ENCODE measurements at places on chromosomes 1 and 21.

DNA sequence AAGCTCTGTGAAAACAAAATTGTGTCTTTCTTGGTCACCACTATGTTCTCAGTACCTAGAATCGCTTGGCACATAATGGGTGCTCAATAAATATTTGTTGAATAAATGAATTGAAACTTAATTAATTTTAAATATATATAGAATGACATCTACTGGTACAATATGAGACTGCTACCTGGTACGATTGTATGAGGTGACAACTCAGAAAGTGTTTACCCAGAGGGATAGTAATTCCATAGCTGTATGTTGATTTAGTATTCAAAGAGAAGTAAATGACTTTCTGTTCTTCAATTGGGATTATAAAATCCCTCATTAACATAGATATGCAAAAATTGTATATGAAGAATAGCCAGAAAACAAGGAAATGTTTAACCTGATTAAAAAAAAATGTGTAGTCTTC, 128.7 kb downstream of the RPS6KC1 start:
- no peak for DNase-seq

GRCh38 chr1:168291222-168291837, 10.7 kb downstream of the TBX19 start:
- DNase-seq, result no peak

DNA sequence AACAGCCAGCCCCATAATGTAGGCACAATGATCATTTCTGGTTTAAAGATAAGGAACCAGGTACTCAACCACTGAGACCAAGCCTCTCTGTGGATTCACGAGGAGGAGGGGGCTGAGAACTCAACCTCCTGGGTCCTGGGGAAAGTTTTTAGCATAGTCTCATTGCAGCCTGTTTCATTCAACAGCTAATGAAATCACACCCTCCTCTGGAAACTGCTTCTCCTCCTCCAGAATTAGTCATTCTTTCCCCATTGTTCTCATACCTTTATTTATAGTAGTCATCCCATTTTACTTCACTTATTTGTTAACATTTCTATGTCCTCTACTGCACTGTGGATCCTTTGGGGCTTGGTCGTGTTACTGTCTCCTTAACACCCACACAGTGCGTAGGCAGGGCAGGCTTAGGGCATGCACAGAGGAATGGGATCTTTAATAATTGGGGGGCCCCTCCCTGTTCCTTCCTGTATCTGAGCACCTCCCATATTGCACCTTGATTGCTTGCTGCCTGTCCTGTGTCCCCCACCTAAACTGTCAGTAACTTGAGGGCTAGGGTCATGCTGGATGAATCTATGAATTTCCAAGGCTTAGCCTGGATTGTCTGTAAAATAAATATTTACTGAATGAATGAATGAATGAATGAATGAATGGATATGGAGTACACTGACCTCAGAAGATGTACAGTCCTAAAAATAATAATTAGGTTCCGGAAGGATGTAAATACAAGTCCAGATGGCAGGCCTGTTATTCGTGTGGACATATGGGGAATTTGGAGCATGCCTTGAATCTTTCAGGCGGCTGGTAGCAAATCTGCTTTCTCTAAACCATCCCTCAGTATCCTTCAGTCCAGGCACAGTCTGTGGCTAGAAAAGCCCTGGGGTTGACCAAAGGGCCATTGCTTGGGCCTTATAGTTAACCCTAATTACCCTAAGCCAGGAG, 153.8 kb upstream of the HMGB4 start:
- DNase-seq, result no peak

GRCh38 chr1:8684590-8684989, 132.8 kb downstream of the RERE start:
- no peak for DNase-seq

DNA sequence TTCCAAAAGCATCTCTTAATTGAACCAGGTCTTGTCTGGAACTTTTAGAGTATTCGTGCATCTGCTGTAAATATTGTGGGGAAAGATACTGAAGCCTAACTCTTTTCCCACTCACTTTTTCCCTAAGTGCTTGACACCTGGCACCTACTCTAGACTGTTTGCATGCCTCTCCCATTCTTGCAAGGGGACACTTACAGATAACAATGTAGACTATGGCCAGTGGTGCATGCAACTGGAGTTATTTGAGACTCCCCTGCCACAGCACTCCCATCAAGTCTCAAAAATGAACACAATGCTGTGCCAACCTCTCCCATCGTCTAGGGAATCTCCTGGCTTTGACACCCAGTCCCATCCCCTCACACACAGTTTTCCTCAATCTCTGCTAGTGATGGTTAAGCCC, 118.6 kb upstream of the ATP1B1 start:
- no peak for DNase-seq

GRCh38 chr1:63122079-63122478, 200.3 kb upstream of the FOXD3 start:
- no peak for DNase-seq

GRCh38 chr1:109985247-109986053, 885 bp downstream of the AHCYL1 start:
- no peak for DNase-seq

GRCh38 chr1:198143797-198144196, 13.0 kb upstream of the NEK7 start:
- no peak for DNase-seq

All from activated CD4-positive, CD25-positive, alpha-beta regulatory T cell (primary cell).